ENCODE measurements at places on chromosomes 1 and 21. TPM values are rescaled to one million over a fixed set of nuclear protein-coding genes. Genes with fewer than 3 reads are reported as not detected.

The NR1I3 gene
- total RNA-seq: not detected

The PPM1J gene
- 2.1 TPM for total RNA-seq

The PDE4B gene
- 0.60 TPM for total RNA-seq

The PRSS38 gene
- total RNA-seq: not detected

The ERG gene
- total RNA-seq: not detected

The MAB21L3 gene
- not detected for total RNA-seq

The FCRLA gene
- total RNA-seq: not detected

The ERI3 gene
- 84.4 TPM for total RNA-seq

The SRSF10 gene
- 140 TPM for total RNA-seq

The PTGER3 gene
- total RNA-seq: not detected

The OR2L5 gene
- not detected for total RNA-seq

The PRAMEF14 gene
- not detected for total RNA-seq

The KIF21B gene
- total RNA-seq: 3.8 TPM

The OR2L8 gene
- not detected for total RNA-seq

The RGS13 gene
- total RNA-seq: not detected

The C1orf185 gene
- total RNA-seq: not detected

The GSTM4 gene
- 4.5 TPM for total RNA-seq

The NBPF6 gene
- not detected for total RNA-seq

The TPTE gene
- not detected for total RNA-seq

The KIAA0040 gene
- total RNA-seq: 5.8 TPM

The LCE1C gene
- total RNA-seq: not detected

The LIPI gene
- not detected for total RNA-seq

The CYP4Z1 gene
- not detected for total RNA-seq

The SLC5A9 gene
- 2.3 TPM for total RNA-seq

The LRRC7 gene
- not detected for total RNA-seq

The TOR3A gene
- total RNA-seq: 41.8 TPM

The ITLN2 gene
- total RNA-seq: not detected

The NGF gene
- not detected for total RNA-seq

The RAB29 gene
- 3.6 TPM for total RNA-seq

The PRAMEF26 gene
- total RNA-seq: not detected

Measured in HT-29 (cell line).